ENCODE measurements at places on chromosomes 1 and 21.

DNA sequence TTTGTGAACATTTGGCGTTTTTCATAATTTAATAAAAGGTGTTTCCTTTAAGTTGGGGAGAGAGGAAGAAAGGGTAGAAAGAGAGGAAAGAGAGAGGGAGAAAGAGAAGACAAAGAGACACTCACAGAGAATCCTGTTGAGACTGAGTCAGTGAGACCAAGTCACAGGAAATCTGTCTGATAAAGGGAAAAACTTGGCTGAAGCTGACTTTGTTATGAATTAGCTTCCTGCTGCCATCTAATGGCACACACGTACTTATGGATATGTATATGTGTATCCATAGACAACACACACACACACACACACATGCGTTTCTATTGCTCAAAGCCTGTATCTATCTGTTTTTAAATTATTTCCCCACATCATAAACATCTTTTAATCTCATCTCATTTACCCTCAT, 42.5 kb upstream of the DISC1 start:
- H3K4me3 ChIP-seq = no peak overlapping the region

DNA sequence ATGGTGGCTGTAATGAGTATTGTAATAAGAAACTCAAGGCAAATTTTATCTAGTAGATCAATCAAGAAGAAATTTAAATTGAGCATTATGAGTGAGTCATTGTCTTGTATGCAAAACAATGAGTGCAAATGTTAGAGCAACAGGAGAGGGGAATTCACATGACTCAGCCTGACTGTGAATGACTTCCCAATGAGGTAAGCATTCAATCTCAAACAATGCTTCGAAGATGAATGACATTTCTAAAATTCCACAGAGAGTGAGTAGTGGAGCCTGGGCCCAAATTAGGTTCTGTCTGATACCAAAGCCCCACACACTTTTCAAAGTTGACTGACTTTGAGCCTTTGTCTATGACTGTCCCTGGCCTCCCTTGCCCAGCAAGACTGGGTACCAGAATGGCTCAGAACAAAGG, 738.0 kb downstream of the PTPRU start:
- H3K27ac ChIP-seq = no peak overlapping the region
- no peak overlapping the region for H3K4me3 ChIP-seq
- H3K27me3 ChIP-seq = peaks cover 15% of the 10 kb centered on the region
- H3K4me1 ChIP-seq = no peaks in the 10 kb centered on the region
- no peaks in the 10 kb centered on the region for H3K36me3 ChIP-seq
- no peak for DNase-seq

DNA sequence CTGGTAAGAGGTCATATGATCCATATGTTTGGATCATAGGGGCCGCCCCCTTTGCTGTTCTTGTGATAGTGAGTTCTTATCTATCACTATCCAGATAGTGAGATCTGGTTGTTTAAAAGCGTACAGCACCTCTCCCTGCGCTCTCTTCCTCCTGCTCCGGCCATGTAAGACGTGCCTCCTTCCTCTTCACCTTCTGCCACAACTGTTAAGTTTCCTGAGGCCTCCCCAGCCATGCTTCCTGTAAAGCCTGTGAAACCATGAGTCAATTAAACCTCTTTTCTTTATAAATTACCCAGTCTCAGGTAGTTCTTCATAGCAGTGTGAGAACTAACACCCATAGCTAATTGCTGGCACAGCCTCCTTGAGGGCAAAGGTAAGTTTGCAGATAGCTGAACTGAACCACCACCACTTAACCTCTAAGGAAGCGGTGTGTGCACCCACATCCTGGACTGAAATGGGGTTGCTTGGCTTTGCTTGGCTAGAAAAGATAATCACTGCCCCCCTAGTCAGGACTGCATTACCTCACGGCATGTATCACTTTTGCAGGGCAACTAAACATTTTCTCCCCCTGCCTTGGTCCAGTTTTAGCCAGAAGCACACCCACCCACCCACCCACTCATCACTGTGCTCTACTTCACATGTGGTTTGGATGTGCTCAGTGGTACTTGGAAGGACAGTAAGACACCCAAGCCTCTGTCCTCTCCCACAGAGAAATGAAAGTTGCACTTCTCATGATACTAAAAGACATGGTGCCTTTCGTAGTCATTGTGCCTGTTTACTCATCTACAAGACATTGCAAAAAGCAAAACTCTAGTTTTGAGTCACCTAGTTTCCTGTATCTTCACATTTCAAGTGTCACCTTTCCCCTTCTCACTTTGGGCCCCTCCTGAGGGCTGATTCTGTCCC, 23.1 kb upstream of the PTAFR start:
- no peak for DNase-seq
- peaks cover 70% of the 10 kb centered on the region for H3K36me3 ChIP-seq
- no peak overlapping the region for H3K4me3 ChIP-seq
- H3K27me3 ChIP-seq = no peaks in the 10 kb centered on the region
- no peak overlapping the region for H3K27ac ChIP-seq
- H3K4me1 ChIP-seq = peaks cover 12% of the 10 kb centered on the region

DNA sequence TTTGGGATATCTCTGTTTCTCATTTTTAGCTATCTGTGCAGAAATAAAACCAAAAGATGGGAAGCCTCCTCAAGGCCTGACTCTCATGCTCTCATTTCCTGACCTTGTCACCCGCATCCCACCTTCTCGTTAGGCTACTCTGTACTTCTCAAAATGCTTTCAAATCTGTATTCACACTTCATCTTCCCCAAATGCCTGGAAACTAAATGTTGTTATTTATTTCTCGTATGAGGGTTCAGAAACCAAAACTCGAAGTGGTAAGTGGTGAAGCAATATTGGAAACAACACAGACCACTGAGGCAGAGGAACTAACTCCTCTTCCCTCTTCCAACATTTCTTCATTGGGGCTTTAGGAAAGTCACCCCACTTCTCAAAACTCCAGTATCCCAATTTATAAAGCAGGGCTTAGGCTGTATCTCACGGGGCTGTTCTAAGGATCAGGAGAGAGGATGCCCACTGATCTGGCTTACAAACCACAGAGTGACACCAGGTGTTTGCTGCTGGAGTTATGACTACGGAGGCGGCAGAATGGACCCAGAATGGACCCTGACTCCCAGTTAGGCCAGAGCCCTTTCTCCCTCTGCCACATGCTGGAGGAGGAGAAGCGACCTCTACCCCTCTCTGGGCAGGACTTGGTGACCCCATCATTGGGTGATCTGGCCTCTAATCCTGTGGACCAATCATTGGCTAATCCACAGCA, 3.5 kb downstream of the SLAMF7 start:
- no peaks in the 10 kb centered on the region for H3K27me3 ChIP-seq
- H3K27ac ChIP-seq = no peak overlapping the region

DNA sequence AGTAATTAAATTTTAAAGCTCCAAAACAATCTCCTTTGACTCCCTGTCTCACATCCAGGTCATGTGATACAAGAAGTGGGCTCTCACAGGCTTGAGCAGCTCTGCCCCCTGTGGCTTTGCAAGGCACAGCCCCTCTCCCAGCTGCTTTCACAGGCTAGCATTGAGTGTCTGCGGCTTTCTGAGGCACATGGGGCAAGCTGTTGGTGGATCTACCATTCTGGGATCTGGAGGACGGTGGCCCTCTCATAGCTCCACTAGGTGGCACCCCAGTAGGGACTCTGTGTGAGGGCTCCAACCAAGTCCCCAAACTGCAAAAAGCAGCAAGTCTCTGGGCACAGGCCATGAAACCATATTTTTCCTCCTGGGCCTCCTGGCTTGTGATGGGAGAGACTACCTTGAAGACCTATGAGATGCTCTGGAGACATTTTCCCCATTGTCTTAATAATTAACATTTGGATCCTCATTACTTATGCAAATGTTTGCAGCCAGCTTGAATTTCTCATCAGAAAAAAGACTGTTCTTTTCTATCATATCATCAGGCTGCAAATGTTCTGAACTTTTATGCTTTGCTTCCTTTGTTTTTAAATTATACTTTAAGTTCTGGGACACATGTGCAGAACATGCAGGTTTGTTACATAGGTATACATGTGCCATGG, 554.1 kb upstream of the OLFM3 start:
- H3K27ac ChIP-seq = no peak overlapping the region
- no peaks in the 10 kb centered on the region for H3K36me3 ChIP-seq
- DNase-seq = no peak

Data from heart right ventricle (tissue), 16 donors.